Stimulated activated CD8-positive, alpha-beta memory T cell treated with anti-CD3 and anti-CD28 coated beads, Interleukin-15, amount 100 ng/mL, for 24 hours (primary cell): ENCODE measurements at places on chromosomes 12 and 14.

DNA sequence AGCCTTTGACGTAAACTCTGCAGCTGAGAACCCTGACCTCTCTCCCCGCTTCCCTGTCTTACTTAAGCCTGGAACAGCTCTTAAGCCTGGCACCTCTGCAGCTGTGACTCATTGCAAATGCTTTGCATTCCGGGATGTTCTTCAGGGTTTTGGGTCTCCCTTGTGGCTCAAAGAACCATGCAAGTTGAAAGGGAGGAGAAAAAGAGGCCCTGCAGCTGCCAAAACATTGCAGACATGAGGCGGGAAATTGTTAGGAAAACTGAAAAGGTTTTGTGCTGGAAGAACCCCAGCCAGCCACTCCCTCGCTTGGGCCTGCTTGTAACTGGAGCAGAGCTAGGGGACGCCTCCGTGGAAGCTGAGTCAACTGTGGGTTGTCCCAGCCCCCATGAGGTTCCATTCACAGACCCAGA is 60.2 kb upstream of the FERMT2 start:
- DNase-seq = no peak

DNA sequence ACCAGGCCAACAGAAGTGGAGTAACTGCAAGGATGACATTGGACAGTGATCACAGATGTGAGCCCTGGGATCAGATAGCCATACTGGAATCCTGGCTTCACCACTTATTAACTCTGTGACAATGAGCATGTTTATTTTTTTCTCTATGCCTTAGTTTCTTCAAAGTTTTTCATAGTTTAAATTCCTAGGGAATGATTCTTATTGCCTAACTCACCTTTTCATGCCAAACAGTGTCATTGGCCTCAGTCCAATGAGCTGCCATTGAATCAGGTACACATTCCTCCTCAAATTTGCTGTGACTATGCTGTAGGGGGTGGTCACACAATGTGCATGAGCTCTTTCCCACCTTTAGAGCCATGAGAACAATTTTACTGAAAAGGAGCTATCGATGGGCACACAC is 342.3 kb downstream of the SYT1 start:
- DNase-seq = no peak

DNA sequence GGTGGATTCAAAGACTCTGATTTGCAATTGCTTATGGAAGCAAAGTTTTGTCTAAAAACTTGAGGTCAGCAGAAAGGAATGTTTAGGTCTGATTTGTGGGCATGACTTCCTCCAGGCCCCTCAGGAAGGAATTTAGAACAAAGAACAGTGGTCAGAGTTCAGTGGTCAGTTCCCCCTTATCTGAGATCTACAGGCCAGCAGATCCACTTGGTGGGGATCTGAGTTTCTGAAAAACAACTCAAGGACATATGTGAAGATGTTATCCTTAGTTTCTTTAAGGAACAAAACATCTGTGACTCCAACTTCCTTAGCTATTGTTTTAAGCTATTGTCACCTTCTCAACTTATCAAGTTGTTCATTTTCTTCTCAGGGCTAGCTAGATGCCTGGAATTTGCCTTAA is 28.0 kb upstream of the NAA30 start:
- no peak for DNase-seq

DNA sequence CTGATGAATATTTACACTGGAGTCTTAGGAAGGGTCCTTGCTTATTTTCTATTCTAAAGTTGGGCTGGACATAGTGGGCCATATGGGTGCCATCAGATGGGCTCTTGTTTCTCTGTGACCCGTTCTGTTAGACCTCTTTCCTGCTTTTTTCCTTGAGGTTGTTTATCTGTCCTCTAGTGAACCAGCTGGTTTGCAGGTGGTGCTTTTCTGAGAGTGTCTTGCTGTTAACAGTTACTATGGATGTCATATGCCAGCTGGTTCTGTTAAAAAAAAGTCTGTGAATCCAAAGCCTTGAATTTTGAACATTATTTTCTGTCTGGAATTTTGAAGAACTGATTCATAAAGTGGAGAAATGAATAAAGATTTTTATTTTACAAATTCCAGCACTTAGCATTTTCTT is 29.2 kb downstream of the ZC3H14 start:
- no peak for DNase-seq

- DNase-seq = no peak
Observed at GRCh38 chr14:104510794-104511611, 68.6 kb upstream of the C14orf180 start.

DNA sequence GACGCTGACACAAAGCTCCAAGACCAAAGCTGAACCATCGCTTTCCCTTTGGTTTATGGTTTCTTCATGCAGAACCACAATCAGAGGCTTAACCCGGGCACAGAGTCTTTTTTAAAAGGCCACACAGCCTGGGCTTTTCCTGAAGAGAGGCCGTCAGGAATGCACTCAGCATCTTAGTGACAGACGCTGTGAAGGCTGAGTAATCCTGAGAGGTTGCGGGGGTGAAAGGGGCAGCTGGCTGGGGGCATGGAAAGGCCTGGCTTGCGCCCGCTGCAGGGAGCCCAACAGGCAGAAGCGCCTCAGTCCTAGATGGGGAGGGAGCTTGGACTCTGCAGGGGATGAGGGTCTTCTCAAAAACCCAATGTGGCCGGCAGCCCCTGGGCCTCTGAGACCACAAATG is 13.6 kb downstream of the CTDSP2 start:
- DNase-seq = no peak

- DNase-seq = no peak
Observed at GRCh38 chr12:916240-916639, 33.3 kb downstream of the RAD52 start.

- DNase-seq = no peak
Observed at GRCh38 chr12:27589419-27589818, 65.4 kb downstream of the PPFIBP1 start.

GRCh38 chr14:36091096-36091495 is 85.4 kb downstream of the PTCSC3 start:
- no peak for DNase-seq

DNA sequence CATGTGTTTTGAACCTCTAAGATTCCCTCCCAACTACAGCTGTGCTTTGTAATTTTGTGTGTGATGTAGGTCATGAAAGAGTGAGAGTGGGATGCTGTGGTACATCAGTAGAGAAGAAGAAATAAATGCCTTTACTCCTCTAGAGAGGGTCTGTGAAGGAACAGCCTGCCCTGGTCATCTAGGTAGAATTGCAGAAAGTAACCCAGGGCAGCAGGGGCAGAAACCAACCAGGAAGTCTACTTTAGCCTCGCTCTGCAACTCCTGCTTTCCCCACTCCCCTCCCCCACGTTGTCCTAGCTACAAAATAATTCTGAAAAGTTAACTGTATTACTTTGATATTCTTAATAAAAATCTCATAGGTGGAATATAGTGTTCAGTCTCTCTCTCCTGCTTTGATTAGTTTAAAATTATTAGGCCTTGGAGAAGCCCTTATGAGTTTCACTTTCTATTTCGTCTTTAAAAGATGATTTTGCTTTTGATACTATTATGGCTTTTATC is 7.5 kb downstream of the TBK1 start:
- no peak for DNase-seq

GRCh38 chr12:123897221-123897620 is 75.4 kb downstream of the CCDC92 start:
- no peak for DNase-seq

GRCh38 chr12:39300799-39301198 is 142.1 kb downstream of the KIF21A start:
- DNase-seq = no peak

DNA sequence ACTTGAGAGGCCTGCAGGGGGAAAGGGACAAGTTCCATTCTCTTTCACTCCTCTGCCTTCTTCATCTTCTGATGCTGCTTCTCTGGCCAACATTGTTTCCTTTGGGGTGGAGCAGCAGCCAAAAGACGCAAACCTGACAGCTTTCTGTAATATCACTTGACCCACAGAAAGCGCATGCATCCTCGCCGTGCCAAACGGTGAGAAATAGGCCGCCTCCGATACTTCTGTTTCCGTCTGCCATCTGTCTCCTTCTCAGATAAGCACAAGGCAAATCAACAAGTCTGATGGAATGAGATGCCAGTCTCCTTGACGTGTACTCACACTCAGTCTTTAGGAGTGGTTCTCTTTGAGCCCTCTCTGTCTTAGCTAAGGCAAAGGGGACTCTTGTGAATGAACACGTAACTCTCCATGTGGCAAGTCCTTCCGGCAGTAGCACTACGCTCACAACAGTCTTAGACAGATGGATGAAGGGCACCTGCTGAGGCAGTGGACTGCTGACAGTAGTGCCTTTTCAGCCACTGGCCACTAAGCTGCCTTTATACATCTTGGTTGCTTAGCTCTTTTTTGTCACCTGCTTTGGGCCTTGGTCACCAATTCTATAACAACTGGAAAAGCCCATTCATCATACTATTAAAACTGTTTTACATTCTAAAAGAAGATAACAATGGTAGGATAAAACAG is 214.1 kb downstream of the FBXL14 start:
- no peak for DNase-seq

DNA sequence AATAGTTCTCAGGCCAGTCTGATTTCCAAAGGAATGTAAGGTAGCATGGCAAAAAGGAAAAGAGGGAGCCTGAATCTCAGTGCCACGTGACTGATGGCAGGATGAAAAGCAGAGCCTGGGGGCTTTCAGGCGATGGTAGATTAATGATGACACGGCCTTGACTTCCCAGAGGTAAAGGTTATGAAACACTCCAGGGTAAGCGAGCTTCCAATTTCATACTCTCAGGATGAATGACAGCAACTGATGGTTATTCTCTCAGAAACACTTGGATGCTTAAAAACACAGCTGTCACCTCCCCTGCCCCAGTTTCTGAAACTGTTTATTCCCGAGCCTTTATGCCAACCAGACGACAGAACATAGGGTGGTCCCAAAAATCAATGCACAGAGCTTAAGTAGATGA is 28.8 kb downstream of the GDF11 start:
- no peak for DNase-seq

- no peak for DNase-seq
Observed at GRCh38 chr12:82425241-82425640, 66.9 kb downstream of the METTL25 start.

- no peak for DNase-seq
Observed at GRCh38 chr12:100221523-100221922, 20.9 kb downstream of the ACTR6 start.

DNA sequence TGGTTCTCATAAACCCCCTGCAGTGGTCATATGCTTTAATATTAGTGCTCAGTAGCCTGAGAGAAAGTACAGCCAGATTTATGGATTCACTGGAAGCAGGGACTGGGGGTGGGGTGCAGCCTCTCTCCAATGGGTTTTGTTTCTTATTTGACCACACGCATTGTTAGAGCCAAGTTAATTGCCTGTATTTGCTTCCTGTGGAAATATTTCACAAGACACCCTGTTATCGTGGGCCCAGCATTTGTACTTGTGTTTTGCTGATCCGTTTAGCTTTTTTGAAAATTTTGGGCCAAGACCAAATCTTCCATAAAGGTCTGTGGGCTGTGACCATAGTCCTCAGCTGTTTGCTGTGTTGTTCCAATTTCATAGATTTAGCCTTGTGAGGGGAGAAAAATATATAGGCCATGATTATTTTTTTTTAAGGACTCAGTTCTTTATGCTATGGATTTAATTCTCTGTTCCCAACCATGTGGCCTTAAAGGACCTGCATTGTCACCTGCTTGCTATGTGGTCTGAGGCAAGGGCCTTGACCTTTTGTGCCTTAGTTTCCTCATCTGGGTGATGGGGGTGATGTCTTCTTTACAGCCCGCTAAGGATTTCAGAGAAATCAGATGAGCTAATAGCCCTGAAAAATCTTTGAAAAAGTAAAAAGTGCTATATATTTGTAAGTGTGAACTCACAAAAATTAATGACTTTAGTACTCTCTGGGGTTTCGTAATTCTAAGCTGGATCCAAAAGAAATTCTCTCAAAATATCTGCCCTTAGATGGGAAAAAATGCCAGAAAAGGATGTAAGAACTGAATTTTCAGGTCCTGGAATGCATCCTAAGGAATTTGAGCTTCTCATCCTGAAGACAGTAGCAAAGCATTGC is 370.2 kb downstream of the DPF3 start:
- DNase-seq = no peak

- peak; percentile 35 for DNase-seq
Observed at GRCh38 chr14:34331728-34332623, 130.1 kb downstream of the SPTSSA start.

DNA sequence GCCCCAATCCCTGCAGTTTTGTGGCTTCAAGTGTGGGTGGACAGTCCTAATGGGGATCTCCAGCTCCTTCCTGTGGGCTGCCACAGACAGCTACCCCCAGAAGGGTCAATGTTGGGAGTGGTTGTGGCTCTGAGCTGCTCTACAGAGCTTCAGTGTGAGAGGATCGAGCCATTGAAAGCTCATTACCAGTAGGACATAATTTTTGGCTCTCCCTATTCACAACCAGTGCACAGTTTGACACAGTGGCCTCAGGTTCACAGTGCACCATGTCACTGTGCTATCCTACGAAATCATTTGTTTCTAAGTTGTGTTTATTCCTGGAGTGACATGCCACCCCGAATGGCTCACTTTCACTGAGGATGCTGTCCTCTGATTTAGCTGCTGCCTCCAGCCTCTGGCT is 22.8 kb downstream of the TMBIM6 start:
- no peak for DNase-seq

- DNase-seq = no peak
Observed at GRCh38 chr12:70549340-70550179, 87.7 kb downstream of the PTPRB start.

DNA sequence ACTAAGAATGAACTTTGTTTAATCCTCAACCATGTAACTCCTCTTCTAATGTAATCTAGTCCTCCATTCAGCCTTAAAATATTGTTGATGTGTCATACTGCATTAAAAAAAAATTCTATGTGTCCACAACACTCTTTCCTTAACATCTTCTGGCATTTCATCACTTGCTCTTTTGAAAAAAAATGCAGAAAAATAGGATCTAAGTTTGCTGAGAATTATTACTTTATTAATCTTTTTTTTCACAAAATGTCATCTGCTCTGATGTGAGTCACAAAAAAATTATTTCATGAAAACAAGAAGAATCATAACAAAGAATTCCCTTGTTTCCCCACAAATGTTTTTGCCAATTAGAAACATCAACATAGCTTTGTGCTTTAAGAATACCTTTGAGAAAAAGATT is 410.1 kb upstream of the MGAT4C start:
- DNase-seq = no peak

DNA sequence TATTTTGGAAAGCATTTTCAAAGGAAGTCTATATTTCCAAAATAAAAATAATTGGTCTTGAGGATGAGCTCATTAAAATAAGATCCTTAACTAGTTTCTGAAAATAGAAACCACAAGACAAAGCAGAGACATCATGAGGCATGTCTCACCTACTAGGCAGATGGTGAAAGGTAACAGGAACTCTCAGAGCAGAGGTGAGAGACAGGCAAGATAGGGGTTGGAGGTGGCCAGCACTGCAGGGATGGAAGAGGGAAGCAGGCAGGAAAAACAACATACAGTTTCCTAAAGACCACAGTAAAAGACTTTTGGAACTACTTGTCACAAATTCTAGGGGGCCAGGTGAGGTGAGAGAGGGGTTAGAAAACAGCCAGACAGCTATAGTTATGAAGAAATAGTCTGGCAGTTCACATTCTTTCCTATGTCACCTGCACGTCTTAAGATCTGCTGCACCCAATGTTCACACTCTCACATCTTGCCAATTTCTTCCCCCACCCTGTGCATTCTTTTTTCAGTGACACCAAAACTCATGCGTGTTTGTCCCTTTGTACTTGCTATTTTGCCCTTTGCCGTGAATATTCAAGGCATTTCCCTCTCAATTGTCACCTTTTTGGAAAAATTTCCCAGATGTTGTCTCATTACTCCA is 341.7 kb upstream of the KITLG start:
- no peak for DNase-seq

GRCh38 chr12:31832740-31833729 is 104.2 kb upstream of the AMN1 start:
- DNase-seq = no peak
